GM03348 (cell line): ENCODE measurements at places on chromosomes 1 and 21.

GRCh38 chr21:45639206-45640000 is 4.1 kb upstream of the PCBP3 start:
- no peak for DNase-seq

DNA sequence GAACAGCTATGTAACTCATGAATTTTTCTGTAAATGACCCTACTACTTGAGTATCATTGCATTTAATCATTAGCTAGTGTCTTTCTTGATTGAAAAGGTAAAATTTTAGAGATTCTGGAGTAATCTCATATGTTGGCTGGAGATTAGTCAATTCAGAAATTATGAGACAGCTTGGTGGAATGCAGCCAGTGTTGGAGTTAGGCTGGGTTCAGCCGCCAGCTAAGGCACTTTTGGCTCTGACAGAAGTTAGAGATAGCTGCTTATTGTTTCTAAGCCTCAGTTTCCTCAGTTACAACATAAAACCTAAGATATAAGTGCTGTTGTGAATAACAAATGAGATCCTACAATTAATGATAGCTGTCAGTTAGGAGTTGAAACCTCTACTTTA is 49.4 kb downstream of the TBCE start:
- DNase-seq, result no peak

- DNase-seq, result no peak
These were observed 165.5 kb downstream of the SNX7 start for GRCh38 chr1:98827041-98827440.

DNA sequence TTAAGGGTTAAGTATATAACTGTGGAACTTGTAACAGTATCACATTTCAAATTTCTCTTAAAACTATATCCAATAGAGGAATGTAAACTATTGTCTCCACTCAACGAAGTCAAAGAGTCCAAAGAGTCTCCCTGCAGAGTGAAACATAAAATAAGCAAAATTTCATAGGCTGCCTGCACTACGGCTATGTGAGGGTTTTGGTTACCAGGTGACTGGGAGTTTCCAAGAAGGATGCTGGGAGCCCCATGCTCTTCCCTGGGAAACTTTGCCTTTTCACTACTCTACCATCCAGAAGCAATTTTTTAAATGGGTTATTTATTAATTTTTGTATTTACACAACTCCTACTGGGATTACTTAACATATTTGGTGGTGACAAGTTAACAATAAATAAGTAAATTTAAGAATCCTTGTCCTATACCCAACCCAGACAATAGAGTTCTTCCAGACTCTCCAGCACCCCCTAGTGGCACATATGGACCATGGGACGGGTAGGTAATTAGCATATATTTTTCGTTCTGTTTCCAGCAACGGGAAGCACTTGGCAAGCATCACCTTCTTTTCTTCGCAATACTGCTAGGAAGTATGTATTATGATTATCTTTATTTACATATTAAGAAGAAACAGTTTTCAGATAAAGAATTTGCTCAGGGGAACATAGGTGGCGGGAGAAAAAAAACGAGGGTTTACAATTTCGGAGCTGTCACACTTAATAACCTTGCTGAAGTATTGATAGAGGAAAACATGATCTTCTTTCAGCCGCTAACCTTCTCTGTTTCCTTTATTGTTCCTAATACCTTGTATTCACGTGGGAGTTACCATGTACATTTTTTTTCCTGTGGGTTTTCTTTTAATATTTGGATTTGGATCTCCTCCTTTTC is 3.5 kb downstream of the FMO2 start:
- DNase-seq, result peak; percentile 78

DNA sequence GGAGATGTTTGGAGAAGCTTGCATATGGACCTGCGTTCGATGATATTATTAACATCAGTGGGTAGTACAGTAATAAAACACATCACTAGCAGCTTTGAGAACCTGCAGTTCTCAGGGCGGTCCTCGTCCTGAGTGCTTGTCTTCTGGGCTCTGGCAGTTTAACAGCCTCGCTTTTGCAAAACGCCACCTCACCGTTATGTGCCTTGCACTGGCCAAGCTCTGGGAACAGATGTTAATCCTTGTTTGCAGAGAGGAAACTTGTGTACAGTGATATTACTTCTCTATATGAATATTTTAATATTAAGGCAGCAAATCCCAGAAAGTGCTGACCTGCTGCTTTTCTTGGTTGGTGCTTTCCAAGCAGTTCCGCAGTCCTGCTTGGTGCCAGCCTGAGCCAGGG is 167.4 kb upstream of the TMEM51 start:
- no peak for DNase-seq

GRCh38 chr1:48853006-48853405 is 76.3 kb upstream of the BEND5 start:
- peak; percentile 65 for DNase-seq

DNA sequence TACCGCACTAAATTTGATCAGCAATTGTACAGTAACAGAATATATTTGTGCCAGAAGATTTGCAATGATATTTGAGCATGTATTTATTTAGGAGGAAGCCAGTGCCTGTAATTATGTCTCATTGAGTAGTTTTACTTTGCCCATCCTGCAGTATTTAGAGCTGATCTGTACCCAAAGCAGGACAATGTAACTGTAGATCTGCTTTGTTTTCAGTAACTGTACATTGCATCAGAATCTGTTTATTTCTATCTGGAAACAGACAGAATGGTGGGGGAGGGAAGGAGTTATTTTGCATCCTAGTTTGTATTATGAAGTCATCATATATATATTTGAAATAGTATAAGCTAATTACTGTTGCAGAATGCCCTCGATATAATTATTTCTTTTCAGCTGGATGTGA is 36.2 kb upstream of the LRRC8C start:
- DNase-seq, result no peak

DNA sequence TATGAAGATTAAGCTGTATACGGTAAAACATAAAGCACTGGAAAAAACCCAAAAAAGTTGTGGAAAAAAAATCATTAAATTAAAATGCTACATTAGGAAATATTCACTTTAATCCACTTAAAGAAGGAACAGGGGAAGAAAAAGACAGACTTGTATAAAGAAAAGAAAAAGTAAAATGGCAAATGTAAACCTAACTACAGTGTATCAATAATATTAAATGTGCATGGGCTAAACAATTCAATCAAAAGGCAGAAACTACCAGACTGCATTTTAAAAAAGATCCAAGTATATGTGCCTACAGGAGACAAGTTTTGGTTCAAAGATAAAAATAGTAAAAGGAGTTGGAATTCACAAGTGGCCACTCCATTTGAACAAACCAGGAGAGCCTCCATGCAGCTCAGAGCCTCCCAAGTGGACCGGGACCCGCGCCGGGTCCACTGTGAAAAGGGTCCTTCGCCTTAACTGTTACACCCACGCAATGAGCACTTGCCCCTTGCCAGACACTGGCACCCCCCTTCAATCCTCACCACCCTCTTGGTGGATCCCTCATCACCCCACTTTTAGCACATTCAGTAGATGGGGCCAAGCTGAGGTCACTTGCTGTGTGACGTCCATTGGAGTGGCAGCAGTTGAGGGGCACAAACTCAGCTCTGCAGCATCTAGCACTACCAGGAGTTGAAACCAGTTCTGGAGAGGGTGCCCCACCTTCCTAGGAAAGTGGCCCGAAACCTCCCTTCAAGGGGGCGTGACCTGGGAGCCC is 898 bp downstream of the C1orf174 start:
- no peak for DNase-seq

DNA sequence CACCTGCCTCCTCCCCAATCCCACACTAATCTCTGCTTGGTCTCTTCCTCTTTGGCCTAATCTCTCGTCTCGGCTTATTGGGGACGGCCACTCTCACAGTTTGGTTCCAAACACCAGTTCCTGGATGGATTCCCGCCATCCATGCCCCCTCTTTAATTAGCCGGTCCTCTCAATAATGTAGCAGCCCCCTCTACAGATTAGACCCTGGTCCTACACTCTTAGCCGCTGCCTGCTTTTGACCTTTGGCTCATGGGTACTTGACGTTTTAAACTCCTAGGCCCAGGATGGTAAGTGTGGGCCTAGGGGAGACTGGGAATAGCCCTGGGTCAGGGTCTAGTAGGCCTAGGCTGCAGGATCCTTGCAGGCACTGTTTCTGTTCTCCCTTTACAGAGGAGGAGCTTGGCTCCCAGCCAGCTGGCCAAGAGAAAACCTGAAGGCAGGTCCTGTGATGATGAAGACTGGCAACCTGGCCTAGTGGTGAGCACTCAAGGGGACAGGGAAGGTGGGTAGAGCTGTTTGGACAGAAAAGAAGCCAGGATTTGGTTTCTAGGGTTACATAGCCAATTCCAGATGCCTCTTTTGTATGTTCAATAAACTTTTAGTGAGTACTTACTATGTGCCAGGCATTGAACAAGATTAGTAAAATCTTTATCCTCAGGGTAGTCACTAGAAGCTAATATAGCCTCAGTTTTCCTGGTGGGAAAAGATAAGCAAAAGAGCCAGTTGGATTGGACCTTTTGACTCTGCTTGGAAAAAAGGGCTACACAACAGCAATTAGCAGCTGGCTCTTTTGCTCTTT is 758 bp downstream of the RAD54L start:
- no peak for DNase-seq

DNA sequence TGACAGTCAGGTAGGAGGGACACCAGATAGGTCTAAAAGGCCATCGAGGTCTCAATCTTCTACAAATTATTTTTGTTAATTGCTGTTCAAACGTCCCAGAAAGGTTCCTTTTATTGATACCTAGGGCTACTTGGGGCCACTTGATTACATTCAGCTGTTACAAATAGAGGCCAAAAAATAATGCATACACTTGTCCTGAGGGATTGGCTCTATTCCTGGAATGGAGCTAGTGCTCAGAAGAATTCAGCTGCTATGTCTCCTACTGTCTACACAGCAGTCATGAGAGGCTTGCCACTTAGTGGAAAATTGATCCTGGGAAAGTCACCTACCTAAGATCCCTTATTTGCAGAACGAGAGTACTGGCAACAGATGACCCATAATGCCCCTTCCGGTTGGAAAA is 498.3 kb downstream of the ADGRL2 start:
- DNase-seq, result no peak

DNA sequence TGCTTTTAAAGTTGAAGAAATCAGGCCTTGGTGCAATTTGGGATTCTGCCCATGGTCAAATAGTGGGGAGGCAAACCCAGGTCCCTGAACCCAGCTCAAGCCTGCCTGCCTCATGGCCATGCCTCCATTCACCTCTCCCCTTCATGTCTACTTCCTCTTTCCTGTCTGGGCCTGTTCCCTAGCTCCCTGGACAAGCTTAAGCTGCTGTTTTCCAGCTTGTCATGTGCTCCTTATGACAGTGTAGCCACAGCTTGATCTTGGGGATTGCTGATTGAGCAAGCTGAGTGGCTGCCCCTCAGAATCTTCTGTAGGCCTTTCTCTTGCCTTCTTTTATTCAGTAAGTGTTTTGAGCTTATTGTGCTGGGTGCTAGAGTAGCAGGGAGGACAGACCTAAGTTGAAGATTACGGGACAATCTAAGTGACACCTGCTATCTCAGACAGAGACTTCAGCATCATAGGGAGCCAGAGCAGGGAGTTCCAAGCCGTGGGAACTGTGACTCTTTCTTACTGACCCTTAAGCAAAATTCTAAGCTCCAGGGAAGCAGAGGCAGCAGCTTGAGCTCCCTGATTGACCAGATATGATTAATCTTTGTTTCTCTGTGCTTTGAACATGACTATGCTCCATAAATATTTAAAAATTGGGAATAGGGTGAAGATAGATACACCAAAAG is 520 bp upstream of the MR1 start:
- no peak for DNase-seq

DNA sequence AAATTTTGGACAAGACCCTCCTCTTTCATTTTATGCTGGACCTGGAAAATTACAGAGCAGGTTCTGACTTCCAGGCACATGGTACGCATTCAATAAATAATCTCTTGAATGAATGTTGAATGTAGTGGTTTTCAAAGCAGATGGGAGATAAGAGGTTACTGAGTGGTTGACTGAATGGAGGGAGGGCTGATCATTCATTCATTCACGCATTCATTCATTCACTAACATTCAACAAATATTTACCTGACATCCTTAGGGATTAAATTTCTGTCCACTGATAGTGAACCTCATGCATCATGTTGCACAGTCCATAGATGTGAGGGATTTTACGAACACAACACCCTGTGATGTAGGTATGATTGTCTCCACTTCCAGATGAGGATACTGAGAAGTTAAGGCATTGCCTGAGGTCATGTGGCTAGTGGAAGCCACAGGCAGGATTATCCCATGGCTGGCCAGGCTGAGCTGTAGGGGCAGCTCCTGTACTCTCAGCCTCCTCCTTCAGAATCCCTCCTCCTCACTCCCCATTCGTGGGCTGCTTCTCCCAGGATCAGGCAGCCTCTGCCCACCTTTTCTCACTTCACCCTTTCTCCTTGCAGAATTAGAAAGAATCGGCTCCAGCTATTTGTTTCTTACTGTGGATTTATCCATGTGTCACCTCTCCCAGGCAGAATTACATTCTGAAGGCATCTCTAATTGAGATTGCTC is 48.4 kb upstream of the ATP5PO start:
- DNase-seq, result no peak

GRCh38 chr1:2528966-2529783 is 888 bp downstream of the HES5 start:
- peak; percentile 36 for DNase-seq

DNA sequence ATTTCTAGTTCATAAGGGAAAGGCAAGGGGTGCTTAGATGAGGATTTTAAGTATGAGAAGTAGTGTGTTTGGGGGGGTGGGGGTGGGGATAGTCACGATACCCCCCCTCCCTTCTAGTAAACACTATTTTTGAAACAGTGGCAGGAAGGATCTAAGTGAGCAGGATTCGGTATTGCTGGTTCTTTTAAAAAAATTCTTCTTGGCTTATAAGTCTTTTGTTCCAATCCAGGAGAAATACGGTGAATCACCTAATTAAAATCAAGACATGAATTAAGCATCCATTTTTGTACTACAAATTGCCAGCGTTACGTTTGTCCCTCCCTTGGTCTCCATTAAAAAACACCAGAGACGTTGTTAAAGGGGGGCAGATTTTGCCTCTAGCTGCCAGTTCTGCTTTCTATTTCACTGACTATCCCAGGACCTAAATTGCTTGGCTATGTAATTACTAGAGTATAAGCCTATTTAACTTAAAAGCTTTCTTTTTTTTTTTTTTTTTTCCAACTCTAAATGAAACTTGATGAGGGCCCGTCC is 911 bp downstream of the LMO4 start:
- DNase-seq, result peak; percentile 24

DNA sequence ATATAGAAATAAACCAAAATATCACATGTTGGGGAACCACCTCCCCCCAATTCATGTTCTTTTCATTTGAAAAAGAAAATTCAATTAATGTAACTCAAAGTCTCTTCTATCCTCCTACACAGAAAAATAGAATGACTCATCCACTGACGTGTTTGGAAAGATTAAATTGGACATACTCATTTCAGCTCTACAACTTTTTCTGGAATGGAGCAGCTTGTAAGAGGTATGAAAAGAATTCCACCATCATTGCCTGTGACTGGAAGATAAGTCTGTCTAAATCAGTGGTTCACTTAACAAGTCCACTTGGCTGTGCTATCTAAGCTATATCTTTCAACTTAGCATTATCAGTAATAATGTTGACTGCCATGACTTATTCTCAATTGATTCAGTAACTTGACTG is 702.3 kb downstream of the BRINP3 start:
- DNase-seq, result no peak

- no peak for DNase-seq
These were observed 36.2 kb upstream of the F13B start for GRCh38 chr1:197103300-197103699.
